ENCODE measurements at places on chromosomes 4 and X. TPM values are rescaled to one million over a fixed set of nuclear protein-coding genes. Genes with fewer than 3 reads are reported as not detected.

DNA sequence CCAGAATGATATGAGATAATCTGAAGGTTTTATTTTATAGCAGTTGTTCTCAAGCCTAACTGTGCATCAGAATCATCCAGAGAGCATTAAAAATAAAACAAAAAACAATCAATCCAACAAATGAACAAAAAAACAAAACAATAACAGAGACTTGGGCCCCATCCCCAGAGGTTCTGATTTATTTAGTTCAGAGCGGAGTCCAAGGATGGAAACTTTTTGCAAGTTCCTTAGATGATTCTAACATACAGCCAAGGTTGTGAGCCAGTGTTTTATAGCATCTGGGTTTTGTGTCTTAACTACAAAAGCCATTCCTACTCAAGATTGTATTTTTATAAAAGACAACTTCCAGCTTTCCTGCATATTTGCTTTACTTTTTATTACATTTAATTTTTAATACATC lies 59.4 kb upstream of the GRPR start:
- no peak for DNase-seq

DNA sequence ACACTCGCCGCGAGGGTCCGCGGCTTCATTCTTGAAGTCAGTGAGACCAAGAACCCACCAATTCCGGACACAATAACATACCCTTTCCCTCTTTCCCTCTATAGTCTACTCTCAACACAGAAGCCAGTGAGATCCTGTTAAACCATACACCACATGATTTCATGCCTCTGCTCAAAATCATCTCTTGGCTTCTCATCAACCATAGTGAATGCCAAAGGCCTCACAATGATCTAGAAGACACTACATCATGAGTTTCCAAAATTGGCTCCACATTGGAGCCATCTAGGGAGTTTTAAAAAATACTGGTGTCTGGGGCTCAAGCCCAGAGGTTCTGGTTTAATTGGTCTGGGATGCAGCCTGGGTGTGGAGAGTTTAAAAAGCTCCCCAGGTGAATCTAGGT lies 124.5 kb downstream of the EFNB1 start:
- no peak for DNase-seq

DNA sequence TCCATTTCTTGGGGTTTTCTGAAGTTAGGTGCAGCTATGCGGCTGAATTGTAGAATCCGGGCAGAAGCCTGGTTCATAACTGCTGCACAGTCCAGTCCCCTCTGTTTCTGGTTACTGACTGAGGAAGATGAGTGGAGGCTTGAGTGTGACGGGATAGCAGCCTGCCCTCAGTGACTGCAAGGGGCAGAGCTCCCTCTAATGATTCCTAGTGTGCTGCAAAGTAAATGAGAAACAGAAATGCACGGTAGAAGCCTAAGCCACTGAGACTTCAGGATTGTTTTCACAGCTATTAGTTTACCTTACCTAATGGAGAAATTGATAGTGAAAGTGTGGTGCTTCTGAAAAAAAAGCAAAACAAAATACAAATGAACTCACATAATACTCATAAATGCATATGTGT lies 189.2 kb downstream of the GPM6A start:
- DNase-seq, result no peak

The EGF gene
- 0.92 TPM for total RNA-seq

- DNase-seq, result no peak
These were observed 137.6 kb downstream of the PTTG2 start for GRCh38 chr4:38097818-38098217.
